ENCODE measurements at places on chromosomes 11 and 22. TPM values are rescaled to one million over a fixed set of nuclear protein-coding genes. Genes with fewer than 3 reads are reported as not detected.

DNA sequence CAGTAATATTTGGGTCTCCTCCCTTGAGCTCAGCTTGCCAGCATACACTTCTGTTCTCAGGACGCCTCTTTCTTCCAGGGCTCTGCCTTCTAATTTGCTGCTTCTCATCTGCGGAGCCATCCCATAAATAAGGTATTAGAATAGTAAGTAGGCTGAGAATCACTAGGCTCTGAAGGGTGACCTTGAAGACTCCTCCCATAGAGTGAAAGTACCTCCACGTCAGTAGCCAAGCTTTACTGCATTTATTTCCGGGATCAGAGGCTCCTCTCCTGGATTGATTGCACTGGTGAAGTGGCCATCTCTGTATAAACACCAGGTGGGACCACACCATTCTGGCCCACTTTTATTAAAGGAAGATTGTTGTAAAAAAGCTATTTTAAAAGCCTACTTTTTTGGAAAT, 315.5 kb downstream of the FAT3 start:
- no peak overlapping the region for H3K27ac ChIP-seq
- H3K36me3 ChIP-seq = no peaks in the 10 kb centered on the region
- H3K27me3 ChIP-seq = no peaks in the 10 kb centered on the region
- H3K4me3 ChIP-seq = no peak overlapping the region
- DNase-seq = no peak

- DNase-seq = no peak
- no peak overlapping the region for H3K4me3 ChIP-seq
- H3K27me3 ChIP-seq = no peaks in the 10 kb centered on the region
These were observed 27.0 kb upstream of the MICAL2 start for GRCh38 chr11:12083380-12083779.

DNA sequence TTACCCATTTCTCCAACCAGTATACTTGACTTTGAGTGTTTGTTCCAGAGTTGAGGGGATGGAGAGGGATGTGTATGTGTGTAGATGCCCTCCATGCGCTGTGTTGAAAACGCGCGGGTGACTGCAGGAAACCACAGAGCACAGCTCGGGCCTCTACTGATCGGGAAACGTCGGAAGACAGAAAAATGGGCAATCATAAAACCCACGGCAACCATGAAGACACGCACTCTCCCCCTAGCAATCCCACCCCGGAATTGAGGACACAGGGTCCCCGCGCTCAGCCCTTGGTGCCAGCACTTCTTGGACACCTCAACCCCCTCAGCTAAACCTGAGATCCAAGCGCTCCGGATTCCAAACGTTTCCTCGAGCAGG, 251 bp upstream of the UQCC3 start:
- no peaks in the 10 kb centered on the region for H3K27me3 ChIP-seq
- H3K27ac ChIP-seq = peak overlapping the region; percentile 91
- DNase-seq = no peak
- H3K4me1 ChIP-seq = peaks cover 41% of the 10 kb centered on the region

- no peaks in the 10 kb centered on the region for H3K27me3 ChIP-seq
- peak overlapping the region; percentile 84 for H3K27ac ChIP-seq
- peaks cover 22% of the 10 kb centered on the region for H3K4me1 ChIP-seq
- H3K36me3 ChIP-seq = no peaks in the 10 kb centered on the region
- no peak for DNase-seq
These were observed 10.7 kb downstream of the SDF2L1 start for GRCh38 chr22:21652547-21653545.

GRCh38 chr22:19802894-19803735, 42.5 kb downstream of the TBX1 start:
- H3K4me3 ChIP-seq = no peak overlapping the region
- H3K4me1 ChIP-seq = no peaks in the 10 kb centered on the region
- no peak for DNase-seq
- no peaks in the 10 kb centered on the region for H3K27me3 ChIP-seq

Gene OLFML1
- not detected for polyA plus RNA-seq

Gene LTBP3
- polyA plus RNA-seq = 17.9 TPM

Gene KCNJ1
- not detected for polyA plus RNA-seq

Gene SYT7
- not detected for polyA plus RNA-seq

DNA sequence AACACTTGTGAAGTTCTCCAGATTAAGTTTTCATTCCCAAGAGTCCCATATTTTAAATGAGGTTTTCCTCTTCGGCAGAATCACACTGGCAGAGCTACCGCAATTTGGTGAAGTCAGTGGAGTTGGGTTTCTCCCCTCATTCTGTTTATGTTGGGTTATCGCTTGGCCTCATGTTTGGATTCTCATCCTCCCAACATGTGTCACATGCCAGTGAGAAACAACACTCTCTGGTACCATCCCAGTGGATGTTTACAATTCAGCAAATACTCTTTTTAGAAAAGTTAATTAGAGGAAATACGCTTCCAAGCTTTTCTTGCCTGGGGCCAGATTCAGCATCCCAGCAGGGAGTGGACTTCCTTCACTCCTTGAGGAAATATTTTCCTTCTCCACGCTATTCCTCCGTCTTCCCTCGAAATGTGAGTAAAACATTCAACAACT, 2.1 kb downstream of the PAMR1 start:
- no peak for DNase-seq
- peaks cover 21% of the 10 kb centered on the region for H3K27me3 ChIP-seq
- no peak overlapping the region for H3K4me3 ChIP-seq
- H3K4me1 ChIP-seq = no peaks in the 10 kb centered on the region
- H3K36me3 ChIP-seq = no peaks in the 10 kb centered on the region

DNA sequence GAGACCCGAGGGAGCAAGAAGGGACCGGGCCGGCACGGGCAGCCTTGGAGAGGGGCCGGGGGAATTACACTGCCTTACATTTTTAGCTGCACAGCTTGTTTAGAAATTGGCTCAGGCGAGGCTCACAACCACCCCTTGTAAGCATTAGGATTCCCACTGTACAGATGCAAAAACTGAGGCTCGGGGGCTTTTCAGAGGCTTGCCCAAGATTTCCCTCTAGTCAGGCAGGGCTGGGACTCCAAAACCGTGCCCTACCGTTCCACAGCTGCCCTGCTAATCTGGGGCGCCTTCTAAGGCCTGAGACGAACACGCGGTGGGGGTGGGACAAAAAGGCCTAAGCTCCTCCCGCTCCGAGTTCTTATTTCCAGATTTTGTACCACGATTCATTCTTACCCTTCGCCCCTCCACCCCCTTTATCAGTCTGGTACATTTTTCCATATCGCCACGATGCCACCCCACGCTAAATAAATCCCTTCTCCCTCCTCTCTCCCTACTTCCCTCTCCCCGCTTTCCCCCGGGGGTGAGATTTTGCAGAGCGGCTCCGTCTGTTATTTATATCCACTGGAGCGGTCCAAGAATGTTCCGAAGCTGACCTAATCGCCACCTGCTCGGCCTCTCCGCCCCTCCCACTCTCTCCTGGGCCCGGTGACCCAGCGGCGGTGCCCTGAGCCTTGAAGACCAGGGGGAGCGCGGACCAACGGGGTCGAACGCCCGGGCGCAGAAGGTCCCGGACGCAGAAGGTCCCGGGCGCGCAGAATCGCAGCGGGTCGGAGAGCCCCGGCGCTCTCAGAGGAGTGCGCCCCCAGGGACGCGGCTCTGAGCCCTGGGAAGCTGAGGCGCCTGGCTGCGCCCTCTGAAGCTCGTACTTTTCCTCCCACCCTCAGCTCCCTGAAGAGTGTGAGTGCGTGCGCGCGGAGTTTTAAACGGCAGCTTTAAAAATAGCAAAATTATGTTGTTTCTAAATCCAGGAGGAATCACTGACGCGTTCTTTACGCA, 764 bp upstream of the PACSIN3 start:
- H3K4me3 ChIP-seq = peak overlapping the region; percentile 55
- DNase-seq = peak; percentile 13

DNA sequence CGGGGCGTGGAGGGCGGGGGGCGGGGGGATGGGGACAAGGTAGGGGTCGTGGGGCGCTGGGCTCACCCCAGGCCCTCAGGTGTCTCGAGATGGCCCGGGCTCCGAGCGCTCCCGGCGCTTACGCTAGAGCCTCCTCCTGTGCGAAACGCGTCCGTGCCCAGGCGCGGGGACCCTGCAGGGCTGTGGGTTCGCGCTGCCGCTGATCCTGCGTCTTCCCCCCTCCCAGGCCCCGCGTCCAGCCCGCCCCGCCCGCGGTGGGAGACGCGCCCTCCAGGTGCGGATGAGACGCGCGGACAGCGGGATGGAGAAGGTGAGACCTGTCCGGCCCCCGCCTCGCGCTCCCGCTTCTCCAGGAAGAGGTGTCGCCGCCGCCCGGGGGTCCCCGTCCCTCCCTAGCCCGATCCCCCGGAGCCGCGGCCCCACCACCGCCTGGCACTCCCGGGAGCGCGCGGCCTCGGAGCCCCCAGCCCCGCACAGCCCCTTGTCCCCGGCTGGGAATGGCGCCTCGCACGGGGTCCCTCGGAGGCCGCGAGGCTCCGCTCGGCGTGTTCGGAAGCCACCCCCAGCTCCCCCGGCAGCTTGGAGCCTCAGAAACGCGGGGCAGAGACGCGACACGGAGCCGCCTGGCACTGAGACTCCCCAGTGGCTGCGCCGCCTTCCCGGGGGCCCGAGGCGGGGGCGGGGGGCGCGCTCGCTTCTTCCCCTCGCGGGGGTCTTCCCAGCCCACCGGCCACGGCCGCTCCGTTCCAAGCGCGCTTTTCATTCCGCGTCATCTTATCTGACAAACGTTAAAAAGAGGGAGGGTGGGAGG, 27.6 kb upstream of the TOLLIP start:
- H3K4me1 ChIP-seq = peaks cover 12% of the 10 kb centered on the region
- H3K27me3 ChIP-seq = no peaks in the 10 kb centered on the region
- no peak overlapping the region for H3K4me3 ChIP-seq
- no peak overlapping the region for H3K27ac ChIP-seq

DNA sequence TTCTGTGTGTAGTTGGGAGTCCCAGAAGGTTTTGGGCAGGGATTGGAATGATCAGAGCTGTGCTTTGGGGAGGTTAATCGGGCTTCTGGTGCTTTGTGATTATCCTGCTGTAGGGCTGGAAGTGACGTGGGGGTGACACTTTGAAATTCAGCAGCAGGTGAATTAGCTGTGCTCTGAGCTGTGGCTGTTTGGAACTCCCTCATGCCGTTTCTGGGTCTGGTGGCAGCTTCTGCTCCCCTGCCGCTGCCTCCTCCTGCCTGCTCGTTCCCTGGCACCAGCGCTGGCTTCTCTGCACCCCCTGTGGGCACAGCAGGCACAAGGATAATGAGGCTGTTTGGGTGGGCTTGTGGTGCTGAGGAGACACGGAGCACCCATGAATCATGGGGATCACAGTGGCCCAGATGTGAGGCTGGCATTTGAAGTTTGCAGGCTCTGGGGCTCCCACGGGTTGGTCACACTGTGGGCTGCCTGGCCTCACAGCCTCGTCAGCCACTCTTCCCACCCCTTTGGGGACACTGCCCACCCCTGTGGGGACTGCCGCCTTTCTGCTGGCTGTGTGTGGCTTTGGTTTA, 49.7 kb downstream of the TBC1D22A start:
- H3K4me1 ChIP-seq = peaks cover 6% of the 10 kb centered on the region
- no peaks in the 10 kb centered on the region for H3K27me3 ChIP-seq
- no peak for DNase-seq
- no peak overlapping the region for H3K4me3 ChIP-seq

Gene APOL5
- not detected for polyA plus RNA-seq

Gene METTL15
- 7.9 TPM for polyA plus RNA-seq

- no peaks in the 10 kb centered on the region for H3K27me3 ChIP-seq
- no peak overlapping the region for H3K4me3 ChIP-seq
- no peaks in the 10 kb centered on the region for H3K36me3 ChIP-seq
- H3K4me1 ChIP-seq = no peaks in the 10 kb centered on the region
- no peak overlapping the region for H3K27ac ChIP-seq
These were observed 91.9 kb downstream of the LRRC32 start for GRCh38 chr11:76578654-76579055.

GRCh38 chr11:121520243-121521144, 67.7 kb upstream of the SORL1-AS1 start:
- peaks cover 56% of the 10 kb centered on the region for H3K36me3 ChIP-seq
- H3K27ac ChIP-seq = no peak overlapping the region
- H3K4me1 ChIP-seq = no peaks in the 10 kb centered on the region
- DNase-seq = no peak
- H3K4me3 ChIP-seq = no peak overlapping the region

DNA sequence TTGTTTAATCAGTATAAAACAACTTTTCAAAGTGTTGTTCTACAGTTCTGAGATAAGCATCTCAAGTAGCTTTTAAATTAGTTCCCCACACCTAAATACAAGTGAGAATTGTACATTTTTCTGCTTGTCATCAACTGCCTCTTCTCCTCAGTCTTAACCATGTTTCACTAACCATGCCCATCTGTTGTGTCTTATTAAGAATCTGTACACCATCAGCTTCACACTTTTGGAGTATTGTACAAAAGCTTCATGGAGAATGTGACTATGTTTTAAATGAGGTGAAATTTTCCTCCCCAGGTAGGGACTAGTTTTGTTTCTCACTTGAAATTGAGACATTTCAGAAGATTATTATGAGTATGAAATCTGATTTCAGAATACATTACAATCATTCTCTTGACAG, 52.4 kb downstream of the SIK2 start:
- no peak overlapping the region for H3K4me3 ChIP-seq
- H3K27ac ChIP-seq = no peak overlapping the region
- H3K4me1 ChIP-seq = no peaks in the 10 kb centered on the region
- H3K36me3 ChIP-seq = no peaks in the 10 kb centered on the region
- no peak for DNase-seq
- no peaks in the 10 kb centered on the region for H3K27me3 ChIP-seq

DNA sequence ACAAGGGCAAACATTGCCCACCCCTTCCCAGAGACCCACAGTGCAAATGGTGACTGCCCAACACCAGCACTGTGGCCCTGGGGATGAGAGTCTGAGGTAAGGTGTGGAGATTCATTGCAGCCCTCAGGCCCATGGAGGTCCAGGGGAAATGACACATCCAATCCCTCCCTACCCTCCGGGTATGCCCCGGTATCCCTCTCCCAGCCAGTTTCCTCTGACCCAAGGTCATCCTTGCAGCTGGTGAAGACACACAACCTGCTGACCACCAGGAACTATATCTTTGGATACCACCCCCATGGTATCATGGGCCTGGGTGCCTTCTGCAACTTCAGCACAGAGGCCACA, 18.9 kb upstream of the UVRAG start:
- H3K27ac ChIP-seq = no peak overlapping the region
- H3K36me3 ChIP-seq = no peaks in the 10 kb centered on the region
- H3K4me1 ChIP-seq = peaks cover under 1% of the 10 kb centered on the region
- H3K4me3 ChIP-seq = no peak overlapping the region
- DNase-seq = no peak

- no peak overlapping the region for H3K27ac ChIP-seq
- DNase-seq = no peak
- H3K4me3 ChIP-seq = no peak overlapping the region
- H3K27me3 ChIP-seq = no peaks in the 10 kb centered on the region
These were observed 161.2 kb upstream of the PLET1 start for GRCh38 chr11:112421879-112422278.

GRCh38 chr11:134592391-134592990, 180.4 kb upstream of the B3GAT1 start:
- no peaks in the 10 kb centered on the region for H3K27me3 ChIP-seq
- no peak overlapping the region for H3K4me3 ChIP-seq
- DNase-seq = no peak
- no peaks in the 10 kb centered on the region for H3K36me3 ChIP-seq
- H3K27ac ChIP-seq = no peak overlapping the region
- no peaks in the 10 kb centered on the region for H3K4me1 ChIP-seq

Data from CD8-positive, alpha-beta memory T cell (primary cell).